A549 treated with GW870086 at 1 μM for 4 hours (cell line): ENCODE measurements at places on chromosomes 7 and 10. TPM values are rescaled to one million over a fixed set of nuclear protein-coding genes. Genes with fewer than 3 reads are reported as not detected.

The LAMB4 gene
- 0.03 to 0.36 TPM (median 0.19 TPM) in 5 replicates for total RNA-seq

The GIMAP1 gene
- not detected in 5 replicates for total RNA-seq

The CCSER2 gene
- 9.9 to 12.6 TPM (median 11.5 TPM) in 5 replicates for total RNA-seq

The SAP25 gene
- total RNA-seq: 0.24 to 0.64 TPM (median 0.50 TPM) in 5 replicates

The OPALIN gene
- not detected in 5 replicates for total RNA-seq

The CLRN3 gene
- total RNA-seq: not detected in 5 replicates

The NEUROD6 gene
- not detected in 5 replicates for total RNA-seq

The ADRA2A gene
- 0.03 to 0.14 TPM (median 0.07 TPM) in 5 replicates for total RNA-seq

The IFIT1B gene
- total RNA-seq: not detected in 5 replicates

The CFAP58 gene
- total RNA-seq: 0.10 to 0.34 TPM (median 0.16 TPM) in 5 replicates

The DPP6 gene
- 0.26 TPM in 1 of 5 replicates, not detected in the others for total RNA-seq

The C1GALT1 gene
- 25.7 to 33.4 TPM (median 31.1 TPM) in 5 replicates for total RNA-seq

The SPACDR gene
- total RNA-seq: 0.65 to 1.3 TPM (median 0.70 TPM) in 5 replicates

The BLNK gene
- not detected in 5 replicates for total RNA-seq

The EGR2 gene
- total RNA-seq: 0.21 to 0.71 TPM (median 0.44 TPM) in 5 replicates

The LHFPL3 gene
- total RNA-seq: not detected in 5 replicates

The CDK14 gene
- total RNA-seq: 0.09 to 0.23 TPM (median 0.19 TPM) in 5 replicates

The CUX1 gene
- total RNA-seq: 40.6 to 48.7 TPM (median 47.3 TPM) in 5 replicates

The GNG11 gene
- total RNA-seq: 39.4 to 47.2 TPM (median 43.5 TPM) in 5 replicates

The TSPAN15 gene
- total RNA-seq: 95.7 to 125 TPM (median 116 TPM) in 5 replicates

The COL13A1 gene
- 0.23 to 0.65 TPM (median 0.36 TPM) in 3 of 5 replicates, not detected in the others for total RNA-seq

The GDI2 gene
- 198 to 267 TPM (median 211 TPM) in 5 replicates for total RNA-seq

The HTRA1 gene
- 51.9 to 68.9 TPM (median 57.0 TPM) in 5 replicates for total RNA-seq

The TBX20 gene
- total RNA-seq: 1.2 to 2.7 TPM (median 2.3 TPM) in 5 replicates

The EPC1 gene
- total RNA-seq: 14.8 to 18.6 TPM (median 16.6 TPM) in 5 replicates

The PILRB gene
- 24.0 to 30.9 TPM (median 29.5 TPM) in 5 replicates for total RNA-seq

The INA gene
- 20.9 to 29.2 TPM (median 23.3 TPM) in 5 replicates for total RNA-seq

The PTPN12 gene
- total RNA-seq: 60.9 to 86.4 TPM (median 76.6 TPM) in 5 replicates

The MALSU1 gene
- 74.8 to 98.5 TPM (median 95.0 TPM) in 5 replicates for total RNA-seq

The ANKRD7 gene
- total RNA-seq: 0.21 to 0.41 TPM (median 0.23 TPM) in 3 of 5 replicates, not detected in the others

The RAPGEF5 gene
- total RNA-seq: 0.09 to 0.23 TPM (median 0.10 TPM) in 5 replicates

The GHRHR gene
- not detected in 5 replicates for total RNA-seq

The CUZD1 gene
- total RNA-seq: 1.2 to 1.7 TPM (median 1.3 TPM) in 5 replicates
